ENCODE measurements at places on chromosomes 3 and 15. TPM values are rescaled to one million over a fixed set of nuclear protein-coding genes. Genes with fewer than 3 reads are reported as not detected.

Gene SEC22C
- polyA plus RNA-seq, result 38.3 TPM

Gene SERPINI2
- polyA plus RNA-seq, result 1.0 TPM

Gene PLA1A
- 8.4 TPM for polyA plus RNA-seq

Gene PPP2R3A
- 22.6 TPM for polyA plus RNA-seq

Gene STT3B
- polyA plus RNA-seq, result 172 TPM
